ENCODE measurements at places on chromosomes 5 and 9.

DNA sequence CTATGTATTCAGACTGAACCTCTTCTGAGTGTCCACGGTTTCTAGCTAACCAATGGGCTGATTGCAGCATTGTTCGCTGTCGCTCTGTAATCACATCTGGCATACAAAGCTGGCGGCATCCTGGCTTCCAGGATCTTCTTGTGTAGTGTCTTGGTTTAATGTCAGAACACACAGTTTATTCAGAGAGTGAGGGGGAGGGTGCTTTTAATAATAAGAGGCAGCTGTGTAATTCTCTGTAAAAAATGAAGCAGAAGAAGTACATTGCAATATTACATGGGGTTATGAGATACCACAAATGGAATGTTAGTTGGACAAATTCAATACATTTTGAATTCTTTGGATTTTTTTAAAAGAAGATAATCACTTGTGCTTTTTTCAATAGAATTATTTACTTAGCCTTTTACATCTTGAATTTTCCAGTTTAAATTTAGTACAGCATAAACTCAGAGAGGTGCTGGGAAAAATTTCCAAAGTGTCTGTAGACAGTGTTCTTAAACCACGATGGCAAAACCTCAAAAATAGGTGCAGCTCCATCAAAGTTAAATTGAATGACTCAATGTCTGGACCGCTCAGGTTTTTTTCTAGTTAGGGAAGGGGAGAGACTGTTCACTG is 206.0 kb downstream of the PCSK1 start:
- DNase-seq: peak; percentile 99

GRCh38 chr5:110768138-110768860 is 29.5 kb downstream of the SLC25A46 start:
- DNase-seq: peak; percentile 78

GRCh38 chr5:170142196-170142595 is 36.5 kb downstream of the FOXI1 start:
- DNase-seq: peak; percentile 23

GRCh38 chr5:179258001-179258921 is 87.0 kb downstream of the ADAMTS2 start:
- DNase-seq: no peak

DNA sequence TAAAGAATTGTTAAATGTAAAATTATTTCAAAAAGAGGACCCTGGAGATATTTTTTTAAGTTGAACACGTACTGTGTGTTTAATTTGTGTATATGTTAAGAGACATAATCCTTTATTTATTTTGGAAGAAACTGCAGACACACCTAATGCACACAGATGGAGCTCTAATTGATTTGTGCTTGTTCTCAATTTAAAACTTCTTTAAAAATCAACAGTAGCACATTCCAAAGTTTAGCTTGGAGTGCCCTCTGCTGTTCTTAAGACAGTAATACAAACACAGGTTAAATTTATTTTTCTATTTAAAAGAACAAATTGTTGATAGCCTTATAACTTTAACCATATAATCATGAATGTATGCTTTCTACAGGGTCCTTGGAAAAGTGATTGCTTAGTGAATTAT is 277.6 kb upstream of the ADAMTS16 start:
- peak; percentile 54 for DNase-seq

DNA sequence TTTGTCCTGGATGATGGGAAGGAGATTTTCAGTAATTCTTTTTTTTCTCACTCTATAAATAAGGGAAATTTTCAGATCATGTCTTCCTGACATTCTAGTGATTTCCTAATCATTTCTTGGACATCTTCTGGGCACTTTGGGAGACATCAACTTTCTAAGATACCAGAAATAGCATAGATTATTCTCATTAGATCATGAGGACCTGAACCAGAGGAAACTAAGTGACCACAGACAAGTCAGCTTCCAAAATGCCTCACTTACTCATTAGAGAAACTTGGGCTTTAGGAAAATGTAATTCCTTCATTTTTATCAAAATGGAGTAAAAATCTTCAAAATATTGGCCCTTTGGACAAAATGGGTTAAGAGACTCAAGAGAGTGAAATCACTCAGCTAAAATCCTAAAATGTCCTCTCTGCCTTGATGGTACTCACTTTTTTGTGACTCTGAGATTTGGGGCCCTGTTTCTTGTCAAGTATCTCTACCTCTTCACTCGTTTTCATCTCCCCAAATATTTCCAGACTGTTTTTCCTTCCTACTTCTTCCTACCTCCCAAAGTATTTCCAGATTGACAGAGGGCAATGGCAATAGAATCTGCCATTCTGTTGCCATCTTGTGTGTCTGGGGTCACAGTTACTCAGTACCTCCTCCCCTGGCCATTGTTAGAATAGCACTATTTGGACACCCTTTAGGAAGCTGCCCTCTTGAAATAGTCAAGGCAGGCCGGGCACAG is 194.5 kb downstream of the NR3C1 start:
- peak; percentile 67 for DNase-seq

DNA sequence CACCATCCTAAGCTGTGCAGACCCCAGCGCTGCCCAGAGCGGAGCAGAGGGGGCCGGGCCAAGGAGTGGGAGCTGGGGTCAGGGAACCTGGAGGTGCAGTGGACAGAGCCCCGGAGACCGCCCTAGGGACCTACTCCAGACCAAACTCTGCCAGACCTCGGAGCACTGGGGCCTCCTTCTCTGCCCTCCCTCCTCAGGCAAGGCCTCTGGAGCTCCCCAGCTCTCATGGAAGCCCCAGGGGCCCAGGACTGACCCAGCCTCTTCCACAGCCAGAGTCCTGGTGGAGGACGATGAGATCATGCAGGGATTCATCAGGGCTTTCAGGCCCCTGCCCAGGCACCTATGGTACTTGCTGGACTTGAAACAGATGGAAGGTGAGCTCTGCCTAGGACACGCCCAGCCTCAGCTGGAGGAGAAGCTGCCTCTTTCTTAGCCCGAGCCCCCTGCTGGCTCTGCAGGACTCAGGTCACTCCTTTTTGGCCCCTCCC is 3.6 kb downstream of the PAEP start:
- no peak for DNase-seq

- no peak for DNase-seq
Observed at GRCh38 chr9:96236854-96237550, 65.0 kb downstream of the HSD17B3 start.

DNA sequence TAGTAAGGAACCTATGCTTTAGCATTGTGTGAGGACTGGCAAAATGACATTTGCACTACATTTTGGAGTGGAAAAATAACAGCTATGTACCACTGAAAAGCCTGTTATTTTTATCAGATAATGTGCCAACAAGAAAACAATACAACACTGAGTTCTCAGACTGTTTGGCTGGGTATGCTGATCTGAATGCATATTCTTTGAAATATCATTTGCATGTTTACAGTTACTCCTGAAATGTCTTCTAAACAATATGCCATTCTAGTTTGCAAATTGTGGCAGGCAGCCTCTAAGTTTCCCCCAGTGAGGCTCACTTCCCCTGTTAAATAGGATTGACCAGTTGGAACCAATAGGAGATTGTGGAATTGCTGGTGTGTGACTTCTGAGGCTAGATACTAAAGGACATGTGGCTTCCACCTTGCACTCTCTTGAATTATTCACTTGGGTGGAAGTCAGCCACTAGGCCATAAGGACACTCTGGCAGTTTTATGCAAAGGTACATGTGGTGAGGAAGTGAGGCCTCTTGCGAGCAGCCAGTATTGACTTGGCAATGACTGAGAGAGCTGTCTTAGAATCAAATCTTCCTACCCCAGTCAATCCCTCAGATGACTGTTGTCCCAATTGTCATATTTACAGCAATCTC is 250.4 kb upstream of the PCSK5 start:
- no peak for DNase-seq

- DNase-seq: no peak
Observed at GRCh38 chr9:128902351-128903078, 18.3 kb upstream of the PHYHD1 start.

DNA sequence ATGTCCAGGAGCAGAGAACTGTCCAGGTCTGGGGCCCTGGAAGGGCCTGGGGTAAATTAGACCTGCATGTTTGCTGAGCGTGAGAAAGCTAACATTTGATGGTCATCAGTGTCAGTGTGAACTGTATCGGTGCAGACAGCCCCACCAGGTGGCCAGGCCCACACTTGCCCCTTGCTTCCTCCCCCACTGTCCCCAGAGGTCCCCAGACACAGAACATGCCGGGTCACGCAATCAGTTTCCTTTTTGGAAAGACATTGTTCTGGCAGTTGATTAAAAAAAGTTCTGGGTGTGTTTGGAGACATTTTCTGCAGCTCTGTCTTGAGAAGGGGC is 1.5 kb downstream of the NKD2 start:
- no peak for DNase-seq

GRCh38 chr5:132257131-132258101 is at the start of gene PDLIM4:
Gene PDLIM4, plus strand, starts transcription at chr5:132257696. Its CDS starts 39 bp downstream, at chr5:132257735.
- DNase-seq: no peak
